ENCODE measurements at places on chromosomes 2 and 18. TPM values are rescaled to one million over a fixed set of nuclear protein-coding genes. Genes with fewer than 3 reads are reported as not detected.

The AFTPH gene
- total RNA-seq = 16.8 TPM

The CYRIA gene
- total RNA-seq = 0.53 TPM

The MRPL30 gene
- total RNA-seq = 49.6 TPM

The PLEKHH2 gene
- 0.70 TPM for total RNA-seq

The SRD5A2 gene
- not detected for total RNA-seq

The IHH gene
- total RNA-seq = not detected

The KCNS3 gene
- 4.7 TPM for total RNA-seq

The G6PC2 gene
- total RNA-seq = not detected

The IL1R1 gene
- total RNA-seq = 8.0 TPM

The ASB18 gene
- not detected for total RNA-seq

The TRABD2A gene
- total RNA-seq = 12.0 TPM

The NAPG gene
- 26.6 TPM for total RNA-seq

The LYG2 gene
- not detected for total RNA-seq

The MC5R gene
- total RNA-seq = not detected

The ZCCHC2 gene
- 5.3 TPM for total RNA-seq

The ABHD1 gene
- 0.12 TPM for total RNA-seq

The CGREF1 gene
- 0.31 TPM for total RNA-seq

The SLC5A7 gene
- not detected for total RNA-seq

The LANCL1 gene
- total RNA-seq = 42.6 TPM

The CCDC102B gene
- 11.0 TPM for total RNA-seq

The KCNJ13 gene
- 0.12 TPM for total RNA-seq
